NB4 (cell line): ENCODE measurements at places on chromosomes 11 and 22.

DNA sequence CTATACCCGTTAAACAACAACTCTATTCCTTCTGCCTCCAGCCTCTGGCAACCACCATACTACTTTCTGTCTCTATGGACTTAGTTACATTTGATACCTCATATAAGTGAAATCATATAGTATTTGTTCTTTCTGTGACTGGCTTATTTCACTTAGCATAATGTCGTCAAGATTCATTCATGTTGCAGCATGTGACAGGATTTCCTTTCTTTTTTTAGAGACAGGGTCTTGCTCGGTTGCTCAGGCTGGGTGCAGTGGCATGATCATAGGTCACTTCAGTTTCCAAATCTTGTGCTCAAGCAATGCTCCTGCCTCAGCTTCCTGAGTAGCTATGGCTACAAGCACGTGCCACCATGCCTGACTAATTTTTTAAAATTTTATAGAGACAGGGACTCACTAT lies 29.4 kb upstream of the SORL1 start:
- DNase-seq, result no peak

DNA sequence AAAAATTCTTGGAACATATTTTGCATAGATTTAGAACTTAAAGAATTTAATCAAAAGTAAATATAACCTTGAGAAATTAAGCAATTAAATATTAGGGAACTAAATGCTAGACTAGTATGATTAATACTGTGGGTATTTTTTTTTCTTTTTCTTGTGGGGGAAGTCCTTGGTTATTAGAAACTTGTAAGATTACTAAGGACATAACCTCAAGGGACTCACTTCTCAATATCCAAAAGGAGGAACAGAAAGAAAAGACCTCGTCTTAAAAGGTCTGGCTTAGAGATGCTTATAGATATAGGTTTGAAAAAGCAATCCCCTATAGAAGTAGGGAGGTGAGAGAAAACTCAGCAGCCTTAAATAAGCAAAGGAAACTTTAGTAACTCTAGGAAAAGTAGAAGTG lies 368.5 kb downstream of the INSC start:
- no peak for DNase-seq

DNA sequence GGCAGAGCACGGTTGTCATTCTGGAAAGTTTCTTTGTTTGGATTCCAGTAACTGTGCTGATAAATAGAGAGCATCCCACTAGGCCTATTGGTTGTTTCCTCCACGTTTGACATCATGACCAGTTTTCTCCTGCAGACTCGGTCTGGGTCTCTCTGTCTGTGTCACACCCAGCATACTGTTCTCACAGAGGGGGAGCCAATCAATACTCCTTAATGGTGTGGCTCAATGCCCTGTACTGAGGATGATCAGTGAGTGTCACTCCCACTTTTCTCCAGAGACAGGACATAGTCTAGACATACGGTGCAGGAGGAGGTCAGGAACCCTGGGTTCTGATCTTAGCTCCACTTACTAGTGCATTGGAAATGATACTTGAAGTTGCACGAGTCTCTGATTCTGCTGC lies 88.2 kb upstream of the BLID start:
- DNase-seq, result no peak

GRCh38 chr22:39208013-39208680 lies 36.6 kb downstream of the PDGFB start:
- no peak for DNase-seq

GRCh38 chr11:16814410-16815046 lies 76.1 kb downstream of the C11orf58 start:
- DNase-seq, result peak; percentile 53
